Hepatic stellate cell (primary cell): ENCODE measurements at places on chromosomes 2 and 18.

GRCh38 chr2:236553522-236553921 is 16.1 kb upstream of the ACKR3 start:
- no peak for DNase-seq

GRCh38 chr2:8572712-8573233 is 109.1 kb upstream of the ID2 start:
- no peak for DNase-seq

- peak; percentile 56 for DNase-seq
These were observed 1.5 kb upstream of the GPD2 start for GRCh38 chr2:156434461-156435291.

DNA sequence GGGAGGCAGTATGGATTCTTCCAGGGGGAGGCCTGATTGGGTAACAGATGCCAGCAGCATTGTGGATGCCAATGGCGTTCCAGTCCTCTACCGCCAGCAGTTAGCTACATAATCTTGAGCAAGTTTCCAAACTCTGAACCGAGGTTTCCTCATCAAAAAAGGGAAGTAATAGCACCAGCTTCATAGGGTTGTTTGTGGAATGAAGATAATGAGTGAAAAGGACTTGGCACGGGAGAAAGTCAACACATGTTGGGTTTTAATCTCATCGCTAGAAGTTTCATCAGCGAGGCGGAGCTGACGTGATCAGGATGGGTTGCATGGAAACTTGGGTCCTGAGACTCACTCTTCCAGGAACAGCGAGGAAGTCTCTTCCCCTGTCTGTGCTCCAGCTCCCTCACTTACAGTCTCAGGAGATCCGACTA is 266.7 kb downstream of the SH3BP4 start:
- no peak for DNase-seq

- DNase-seq = no peak
These were observed 163.3 kb downstream of the FHOD3 start for GRCh38 chr18:36460854-36461253.

DNA sequence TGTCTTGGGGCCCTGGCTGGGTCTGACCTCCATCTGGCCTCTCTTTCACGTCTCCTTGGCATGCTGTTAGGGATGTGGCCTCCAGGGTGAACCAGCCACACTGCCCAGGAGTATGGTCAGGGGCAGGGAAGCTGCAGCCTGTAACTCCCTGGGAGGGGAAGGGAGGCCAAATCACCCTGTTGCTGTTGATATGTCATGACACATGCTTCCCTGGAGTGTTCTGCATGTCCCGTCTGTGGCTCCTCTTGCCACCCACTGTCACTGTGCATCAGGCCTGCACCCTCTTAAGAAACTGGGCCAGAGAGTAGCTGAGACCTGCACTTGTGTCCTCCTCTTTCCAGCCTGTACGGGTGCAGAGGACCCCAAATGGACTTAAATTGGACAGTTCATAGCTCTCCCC is 221.3 kb downstream of the FHOD3 start:
- DNase-seq = no peak

GRCh38 chr18:21330122-21330701 is 88.2 kb downstream of the GREB1L start:
- peak; percentile 21 for DNase-seq

DNA sequence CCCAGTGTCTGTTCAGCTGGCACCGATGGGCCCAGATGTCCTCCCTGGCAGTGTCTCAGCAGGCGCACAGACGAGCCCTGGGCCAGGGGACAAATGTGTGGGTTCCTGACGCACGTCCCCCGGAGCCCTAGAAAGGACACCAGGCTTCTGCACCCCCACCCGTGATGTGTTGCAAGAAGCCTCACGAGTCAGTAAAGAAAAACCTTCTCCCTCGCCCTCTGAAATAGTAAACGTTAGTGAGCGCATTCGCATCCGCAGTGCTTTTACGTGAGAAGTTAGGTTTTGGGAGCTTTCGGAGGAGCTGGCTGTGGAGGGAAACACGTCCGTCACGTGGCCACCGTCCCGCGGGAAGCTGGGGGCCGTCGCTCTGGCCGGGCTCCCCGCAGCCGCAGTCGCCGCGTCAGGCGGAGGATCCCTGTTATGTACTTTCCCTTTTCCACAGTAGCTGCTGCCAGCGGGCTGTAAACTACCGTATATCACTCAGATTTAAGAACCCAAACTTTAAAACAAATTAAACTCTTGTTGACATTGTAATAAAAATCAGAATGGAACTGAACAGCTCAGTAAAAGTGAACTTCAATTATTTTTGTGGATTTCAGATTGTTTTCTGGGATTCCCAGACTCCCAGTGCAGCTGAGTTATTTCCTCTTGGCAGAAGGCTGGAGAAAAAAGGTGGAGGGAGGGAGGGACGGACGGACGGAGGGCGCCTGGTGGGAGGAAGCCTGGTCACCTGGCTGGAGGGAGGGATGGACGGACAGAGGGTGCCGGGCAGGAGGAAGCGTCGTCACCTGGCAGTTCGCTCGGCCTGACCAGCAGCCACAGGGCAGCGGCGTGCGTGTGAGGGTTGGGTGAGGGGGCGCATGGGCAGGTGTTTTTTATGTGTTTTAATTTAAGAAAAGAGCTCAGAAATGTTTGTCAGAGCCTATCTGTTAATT is 112.1 kb downstream of the NFATC1 start:
- peak; percentile 70 for DNase-seq

DNA sequence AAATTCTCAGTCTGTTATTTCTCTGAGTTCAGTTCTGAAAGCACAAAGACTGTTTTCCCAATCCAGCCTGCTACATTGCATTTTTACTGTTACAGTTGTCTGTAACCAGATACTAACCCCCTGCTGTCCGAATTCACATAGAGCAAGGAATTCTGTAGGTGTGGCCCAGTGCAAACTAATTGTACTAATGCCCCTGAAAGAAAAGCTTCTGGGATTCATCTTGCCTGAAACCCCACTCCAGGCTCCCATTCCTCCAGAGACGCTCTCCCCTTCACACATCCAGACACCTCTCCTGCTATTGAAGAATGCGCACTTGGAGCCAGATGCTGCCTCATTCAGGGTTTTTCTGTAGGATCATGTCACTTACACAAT is 127.0 kb downstream of the TTC32 start:
- no peak for DNase-seq

GRCh38 chr2:59462422-59463197 is 1090.8 kb downstream of the BCL11A start:
- DNase-seq = no peak

GRCh38 chr18:77068321-77069312 is 64.0 kb downstream of the MBP start:
- no peak for DNase-seq

DNA sequence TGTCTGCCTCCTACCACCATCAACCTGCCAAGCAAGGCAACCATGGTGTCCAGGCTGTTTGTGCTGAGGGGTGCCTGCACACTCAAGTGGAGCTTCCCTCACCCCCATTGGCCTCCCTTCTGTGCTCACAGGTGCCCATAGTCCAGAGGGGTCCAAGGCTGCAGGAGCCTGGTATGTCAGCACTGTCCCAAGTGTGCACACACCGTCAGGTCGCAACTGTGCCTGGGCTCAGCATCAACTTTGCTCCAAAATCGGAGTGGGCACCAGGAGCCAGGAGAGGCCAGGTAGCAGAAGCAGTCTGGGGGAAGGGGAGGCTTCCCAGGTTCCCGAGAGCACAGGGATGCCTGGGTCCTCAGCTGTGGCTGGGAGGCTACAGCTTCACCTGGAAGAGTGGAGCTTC is 1528.2 kb upstream of the SLC39A10 start:
- DNase-seq = no peak

DNA sequence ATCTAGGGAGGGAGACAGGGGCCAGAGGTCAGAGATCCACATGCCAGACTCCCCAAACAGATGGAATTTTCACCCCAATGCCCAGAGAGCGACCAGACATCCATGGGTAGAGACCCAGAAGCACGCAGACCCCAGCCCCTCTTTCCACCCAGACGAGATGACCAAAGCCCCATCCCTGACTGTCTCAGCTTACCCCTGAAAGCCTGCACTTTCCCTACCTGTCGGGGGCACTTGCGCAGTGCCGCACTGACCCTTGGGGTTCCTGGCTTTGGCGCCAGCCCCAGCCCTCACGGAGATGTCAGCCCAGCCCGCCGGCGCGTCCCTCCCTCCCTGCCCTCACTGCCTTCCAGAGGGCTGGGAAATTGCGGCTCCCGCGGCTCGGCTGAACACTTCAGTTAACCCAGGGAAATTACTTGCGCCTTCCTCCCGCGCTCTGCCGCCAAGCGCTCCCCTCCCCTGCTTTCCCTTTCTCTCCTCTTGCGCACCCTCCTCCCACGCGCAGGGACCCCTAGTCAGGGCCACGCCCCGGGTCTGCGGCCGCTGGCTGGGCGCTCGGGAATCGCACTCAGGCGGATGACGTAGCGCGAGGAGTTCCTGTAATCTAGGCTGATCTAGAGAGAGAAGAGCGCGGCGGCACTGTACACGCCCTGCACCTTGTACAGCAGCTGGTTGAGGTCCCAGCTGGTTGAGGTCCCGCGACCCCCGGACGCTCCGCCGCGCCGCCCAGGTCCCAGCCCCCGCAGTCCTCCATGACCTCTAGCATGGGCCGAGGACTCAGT is 12.0 kb downstream of the ALPG start:
- no peak for DNase-seq

DNA sequence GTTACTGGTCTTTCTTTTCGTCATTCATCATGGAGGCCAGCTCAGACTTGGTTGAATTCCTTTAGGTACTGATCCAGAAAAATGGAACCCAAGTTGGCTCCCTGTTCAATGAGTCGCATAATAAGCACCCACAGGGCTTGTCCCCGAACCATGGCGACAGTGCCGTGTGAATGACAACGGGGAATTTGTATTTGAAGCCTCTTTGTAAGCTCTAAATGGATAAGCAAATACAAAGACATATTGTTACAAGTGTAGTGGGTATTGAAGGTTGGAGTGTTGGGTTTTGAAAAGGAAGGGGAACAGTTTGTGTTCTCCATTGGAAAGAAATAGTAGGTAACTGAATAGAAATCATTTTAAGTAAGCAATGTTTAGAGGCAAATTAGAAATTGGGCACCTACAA is 288.9 kb downstream of the SLC4A3 start:
- DNase-seq = no peak

- no peak for DNase-seq
These were observed 62.8 kb upstream of the DTNA start for GRCh38 chr18:34647251-34647650.

- DNase-seq = no peak
These were observed 28.6 kb downstream of the ROCK1 start for GRCh38 chr18:21083017-21083416.

- peak; percentile 68 for DNase-seq
These were observed 238.2 kb upstream of the RBBP8 start for GRCh38 chr18:22694954-22695353.

GRCh38 chr2:168293766-168294165 is 46.4 kb upstream of the STK39 start:
- DNase-seq = no peak

DNA sequence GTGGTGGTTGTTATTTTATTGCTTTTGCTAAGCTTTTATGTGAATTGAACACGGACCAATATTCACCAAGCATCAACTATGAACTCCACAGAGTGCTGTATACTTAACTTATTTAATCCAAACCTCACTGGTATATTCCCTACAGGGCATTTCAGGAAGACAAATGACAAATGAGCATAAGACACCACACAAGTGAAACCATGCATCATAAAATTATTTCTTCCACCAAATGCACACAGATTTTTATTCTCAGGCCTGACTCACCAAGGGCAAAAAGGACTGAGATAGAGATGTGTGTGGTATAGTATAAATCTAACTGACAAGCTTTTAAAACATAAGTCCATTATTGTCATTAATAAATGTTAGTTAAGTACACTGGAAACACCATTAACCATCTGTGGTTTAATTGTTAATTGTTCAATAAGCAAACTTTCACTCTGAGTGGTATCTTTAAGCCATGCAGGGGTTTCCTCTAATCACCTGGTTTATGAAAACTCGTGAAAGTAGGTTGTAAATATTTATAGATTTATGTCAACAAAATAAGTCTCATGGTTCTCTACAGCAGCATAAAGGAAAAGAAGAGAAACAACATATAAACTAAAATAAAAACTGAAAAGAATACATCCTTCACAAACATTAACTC is 77.6 kb upstream of the CRIM1 start:
- no peak for DNase-seq

DNA sequence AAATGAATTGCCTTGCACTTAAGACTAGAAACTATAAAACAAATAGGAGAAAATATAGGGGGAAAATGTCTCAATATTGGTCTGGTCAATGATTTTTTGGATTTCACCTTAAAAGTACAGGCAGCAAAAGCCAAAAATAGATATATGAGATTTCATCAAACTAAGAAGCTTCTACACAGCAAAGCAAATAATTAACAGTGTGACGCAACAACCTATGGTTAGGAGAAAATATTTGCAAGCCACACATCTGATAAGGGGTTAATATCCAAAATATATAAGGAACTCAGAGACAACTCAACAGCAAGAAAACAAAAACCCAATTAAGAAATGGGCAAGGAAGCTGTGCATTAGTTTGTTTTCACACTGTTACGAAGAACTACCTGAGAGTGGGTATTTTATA is 89.1 kb downstream of the MAIP1 start:
- DNase-seq = no peak

DNA sequence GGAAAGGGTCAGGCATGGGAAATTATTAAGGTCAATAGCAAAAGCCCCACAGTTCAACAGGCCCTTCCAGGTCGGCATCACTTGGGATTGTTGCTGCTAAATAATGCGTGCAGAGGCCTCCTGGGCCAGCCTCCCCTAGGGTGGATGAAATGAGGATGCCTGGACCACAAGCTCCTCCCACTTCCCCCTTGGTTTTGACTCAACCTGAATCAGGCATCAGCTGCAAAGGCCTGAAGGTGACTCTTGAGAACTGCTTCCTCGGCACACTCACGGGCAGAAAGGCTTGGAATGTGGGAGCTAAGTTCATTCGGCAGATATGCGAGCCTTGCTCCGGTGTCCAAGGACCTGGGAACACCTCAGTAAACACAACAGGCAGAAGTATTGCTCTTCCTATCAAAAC is 69.3 kb downstream of the MBP start:
- DNase-seq = no peak

DNA sequence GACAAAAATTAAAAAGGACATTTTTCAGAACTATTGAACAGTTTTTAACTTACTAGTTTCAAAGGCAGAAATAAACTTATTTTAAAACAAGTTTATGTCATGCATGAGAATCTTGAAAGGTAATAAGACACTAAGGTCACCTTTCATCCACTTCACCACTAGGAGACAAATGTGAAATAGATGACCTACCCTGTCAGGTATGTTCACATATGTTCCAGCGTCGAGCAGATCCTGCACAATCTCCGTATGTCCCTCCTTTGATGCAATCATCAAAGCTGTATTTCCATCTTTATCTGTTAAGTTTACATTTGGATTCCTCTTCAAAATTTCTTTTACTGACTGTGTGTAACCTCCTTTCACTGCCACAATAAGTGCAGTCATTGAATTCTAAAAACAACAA is 34.7 kb downstream of the KIDINS220 start:
- DNase-seq = no peak

GRCh38 chr2:234444893-234445292 is 52.0 kb downstream of the ARL4C start:
- DNase-seq = peak; percentile 93
